Activated CD4-positive, CD25-positive, alpha-beta regulatory T cell treated with anti-CD3 and anti-CD28 coated beads, Interleukin-2, amount 50 U/mL, for 24 hours (primary cell): ENCODE measurements at places on chromosomes 5 and 9.
A peak's percentile ranks its signal among the peaks of the same experiment; 100 is the strongest.

DNA sequence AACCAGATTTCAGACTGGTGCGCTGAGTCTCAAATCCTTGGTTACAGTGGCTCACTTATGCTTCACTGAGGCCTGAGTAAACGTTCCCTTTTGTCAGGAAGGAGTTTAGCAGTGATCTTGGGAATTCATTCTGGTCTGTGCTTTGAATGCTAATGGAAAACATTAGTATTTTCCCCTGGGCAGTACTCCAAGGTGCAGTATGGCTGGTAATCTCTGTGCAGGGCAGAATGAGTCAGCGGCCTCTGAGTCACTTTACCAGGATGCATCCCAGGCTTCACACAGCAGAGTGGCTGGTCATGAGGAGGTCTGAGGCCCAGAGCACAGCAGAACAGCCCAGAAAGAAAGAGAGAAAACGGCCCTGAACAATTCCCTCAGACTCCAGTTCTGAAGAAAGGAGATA is 54.0 kb downstream of the PCA3 start:
- no peak for ATAC-seq

GRCh38 chr9:131657940-131658339 is 81.9 kb downstream of the RAPGEF1 start:
- no peak for ATAC-seq

- ATAC-seq: no peak
These were observed 1.7 kb downstream of the CPLX2 start for GRCh38 chr5:175873088-175873454.

DNA sequence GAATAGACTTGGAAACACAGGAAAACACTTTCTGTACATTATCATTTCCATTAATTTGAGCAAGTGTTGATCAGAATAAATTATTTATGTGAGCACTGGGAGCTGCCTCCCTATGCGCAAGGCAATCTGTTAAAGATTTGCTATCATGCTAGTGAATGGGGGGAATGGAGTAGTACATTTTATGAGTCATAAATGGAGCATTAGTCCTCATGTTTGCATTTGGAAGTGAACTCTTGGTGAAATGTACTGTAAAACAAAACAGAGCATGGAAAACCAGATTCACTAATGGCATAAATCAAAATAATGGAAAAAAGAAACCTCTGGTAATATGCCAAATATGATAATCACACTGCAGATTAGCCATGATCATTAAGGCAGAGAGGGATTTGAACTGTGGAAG is 40.5 kb upstream of the TMC1 start:
- no peak for ATAC-seq

GRCh38 chr5:127492854-127493738 is 24.3 kb upstream of the PRRC1 start:
- peak; percentile 41 for ATAC-seq

DNA sequence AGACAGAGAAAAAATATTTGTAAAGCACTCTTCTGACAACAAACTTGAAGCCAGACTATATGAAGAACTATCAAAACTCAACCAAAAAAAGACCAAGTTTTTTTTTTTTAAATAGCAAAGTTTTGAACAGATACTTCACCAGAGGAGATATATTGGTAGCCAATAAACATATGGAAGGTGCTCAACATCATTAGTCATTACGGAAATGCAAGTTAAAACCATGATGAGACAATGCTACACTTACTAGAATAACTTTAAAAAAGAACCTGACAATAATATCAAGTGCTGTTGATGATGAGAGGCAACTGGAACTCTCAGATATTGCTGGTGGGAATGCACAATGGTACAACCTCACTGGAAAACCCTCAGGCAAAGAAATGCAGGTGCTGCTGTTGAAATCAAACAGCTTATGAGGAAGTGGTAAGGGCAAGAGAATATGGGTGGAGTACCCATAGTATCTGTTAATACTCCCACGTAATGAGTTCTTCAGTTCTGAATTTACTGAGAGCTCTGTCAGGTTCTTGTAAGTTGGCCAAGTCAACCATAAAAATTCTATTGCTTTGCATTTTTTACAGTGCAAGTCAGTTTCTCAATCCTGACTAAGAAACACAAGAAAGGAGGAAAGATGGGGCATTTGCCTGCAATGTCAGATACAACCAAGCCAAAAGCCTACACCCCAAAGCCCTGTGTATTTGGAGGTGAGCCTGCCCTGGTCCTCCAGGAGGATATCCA is 87.3 kb upstream of the GNAQ start:
- ATAC-seq: peak; percentile 88

DNA sequence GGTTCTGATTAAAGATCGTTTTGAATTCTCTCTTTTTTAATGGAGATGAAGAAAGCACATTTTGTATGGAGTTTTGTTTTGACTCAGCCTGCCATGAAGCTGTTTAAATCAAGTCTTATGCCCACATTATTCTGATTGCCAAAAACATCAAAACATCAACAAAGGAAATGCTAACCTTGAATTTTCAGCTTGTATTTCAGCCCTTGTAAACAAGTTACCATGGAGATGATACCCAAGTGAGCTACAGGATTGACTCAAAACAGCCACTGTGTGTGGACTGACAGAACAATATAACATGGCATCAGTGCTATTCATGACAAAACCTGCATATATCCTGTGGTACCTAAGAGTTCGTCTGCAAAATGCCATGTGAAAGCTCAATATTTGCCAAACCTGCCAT is 1581.0 kb downstream of the MAT2B start:
- no peak for ATAC-seq

DNA sequence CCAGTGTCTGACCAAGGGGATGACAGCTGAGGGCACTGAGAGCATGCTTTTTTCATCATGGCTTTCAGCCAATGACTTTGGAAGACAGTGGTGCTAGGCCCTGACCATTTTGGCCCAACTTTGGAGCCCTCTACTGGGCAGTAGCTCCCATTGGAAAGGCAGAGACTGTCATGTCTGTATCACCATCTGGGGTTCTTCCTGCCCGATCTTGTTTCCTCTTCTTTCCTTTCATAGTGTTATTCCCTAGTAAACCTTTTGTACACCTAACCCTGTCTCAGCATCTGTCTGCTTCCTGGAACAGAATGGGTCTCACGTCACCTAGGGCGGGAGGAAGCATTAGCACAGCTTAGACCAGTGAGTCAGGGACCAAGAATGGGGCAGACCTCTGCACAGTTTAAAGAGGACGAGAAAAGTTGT is 97.4 kb upstream of the MAST4 start:
- ATAC-seq: no peak

- ATAC-seq: no peak
These were observed 766.2 kb downstream of the PTPRD start for GRCh38 chr9:9846557-9846956.

GRCh38 chr9:13529321-13530104 is 250.0 kb upstream of the MPDZ start:
- no peak for ATAC-seq

- ATAC-seq: no peak
These were observed 482.2 kb upstream of the ST8SIA4 start for GRCh38 chr5:101385276-101385675.

- no peak for ATAC-seq
These were observed 1011.3 kb upstream of the WWC1 start for GRCh38 chr5:167280111-167280510.

- ATAC-seq: no peak
These were observed 454.8 kb upstream of the CDH10 start for GRCh38 chr5:25099538-25099937.

DNA sequence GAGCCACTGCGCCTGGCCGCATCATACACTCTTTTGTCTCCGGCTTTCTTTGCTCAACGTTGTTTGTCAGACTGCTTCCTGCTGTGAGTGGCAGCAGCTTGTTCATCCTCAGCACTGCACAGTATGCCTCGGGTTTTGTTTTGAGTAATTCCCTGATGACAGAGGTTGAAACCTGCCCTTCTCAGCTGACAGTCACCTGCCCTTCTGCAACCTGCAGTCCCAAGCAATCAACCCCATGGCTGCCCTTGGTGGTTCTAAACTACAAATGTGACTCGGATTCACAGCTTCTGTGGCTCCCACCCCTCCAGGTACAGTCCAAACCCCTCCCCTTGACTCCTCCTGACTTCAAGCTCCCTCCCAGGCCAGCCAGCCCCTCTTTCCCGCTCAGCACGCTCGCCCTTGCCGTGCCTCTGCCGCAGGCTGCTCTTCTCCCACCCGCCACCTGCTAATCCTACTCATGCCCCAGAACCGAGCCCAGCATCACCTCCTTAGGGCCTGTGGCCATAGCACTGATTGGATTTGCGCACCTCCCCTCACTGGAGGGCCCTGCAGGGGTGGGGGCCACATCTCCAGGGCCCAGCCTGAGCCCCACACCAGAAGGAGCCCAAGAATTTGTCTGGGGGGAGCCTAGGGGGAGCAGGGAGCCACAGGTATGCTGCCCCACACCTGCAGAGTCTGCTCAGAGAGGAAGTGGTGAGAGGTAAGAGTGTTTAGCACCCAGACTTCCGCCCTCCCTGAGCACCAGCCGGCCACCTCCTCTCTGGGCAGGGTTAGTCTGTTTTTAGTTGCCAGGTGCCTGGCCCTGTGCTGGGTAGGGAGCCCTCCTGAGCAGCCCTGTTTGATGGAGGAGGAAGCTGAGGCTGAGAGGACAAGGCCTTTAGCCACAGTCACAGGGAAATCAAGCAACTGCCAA is 10.1 kb downstream of the EEIG1 start:
- peak; percentile 92 for ATAC-seq

DNA sequence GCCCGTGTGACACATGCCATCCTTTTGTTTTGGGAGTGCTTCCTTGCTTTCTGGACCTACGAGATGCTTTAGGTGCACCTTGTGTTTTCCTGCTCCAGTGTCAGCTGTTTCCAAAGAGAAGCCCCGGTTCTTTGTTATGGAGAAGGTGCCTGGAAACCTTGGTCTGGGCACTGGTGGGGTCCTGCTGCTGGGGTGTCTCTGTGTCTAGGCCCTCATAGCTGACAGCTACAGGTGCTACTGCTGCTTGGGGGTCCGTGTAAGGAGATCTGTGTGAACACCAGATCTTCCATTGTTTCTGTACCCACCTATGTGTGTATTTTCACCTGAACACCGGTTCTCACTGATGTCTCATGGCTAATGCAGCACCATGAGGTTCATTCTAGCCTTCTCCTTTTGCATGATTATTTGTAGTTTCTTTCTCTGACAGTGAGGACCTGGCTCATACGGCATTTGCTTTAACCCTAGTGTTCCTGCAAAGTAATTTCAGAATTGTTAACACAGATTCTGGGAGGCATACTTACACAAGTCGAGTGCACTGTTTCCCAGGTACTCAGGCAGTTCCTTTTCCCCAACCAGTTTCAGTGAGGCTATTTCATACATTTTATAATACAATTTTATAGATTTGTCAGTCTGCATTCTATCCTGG is 13.2 kb upstream of the FAM120AOS start:
- no peak for ATAC-seq

- ATAC-seq: no peak
These were observed 567.0 kb upstream of the CDH18 start for GRCh38 chr5:20555034-20555433.

GRCh38 chr9:72888067-72888466 is 64.8 kb downstream of the ALDH1A1 start:
- no peak for ATAC-seq

DNA sequence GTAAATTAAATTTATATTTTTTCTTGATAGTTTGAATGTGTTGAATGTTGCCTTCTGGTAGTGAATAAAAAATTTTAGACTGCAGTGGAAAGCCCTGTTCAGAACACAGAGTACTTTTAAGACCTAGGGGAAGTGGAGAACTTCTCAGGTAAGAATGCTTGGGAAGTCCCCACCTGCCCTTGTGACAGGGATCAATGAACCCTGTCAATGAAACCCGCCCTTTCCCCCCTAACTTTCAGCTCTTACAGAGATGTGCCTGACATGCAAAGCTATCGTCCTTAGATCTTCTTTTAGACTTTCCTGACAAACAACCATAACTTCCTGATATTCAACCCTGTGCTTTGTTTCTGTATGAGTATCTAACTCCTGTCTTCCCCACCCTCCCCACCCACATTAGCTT is 562.7 kb downstream of the TLE4 start:
- peak; percentile 30 for ATAC-seq

GRCh38 chr5:140259500-140259899 is 43.4 kb downstream of the PFDN1 start:
- ATAC-seq: no peak

DNA sequence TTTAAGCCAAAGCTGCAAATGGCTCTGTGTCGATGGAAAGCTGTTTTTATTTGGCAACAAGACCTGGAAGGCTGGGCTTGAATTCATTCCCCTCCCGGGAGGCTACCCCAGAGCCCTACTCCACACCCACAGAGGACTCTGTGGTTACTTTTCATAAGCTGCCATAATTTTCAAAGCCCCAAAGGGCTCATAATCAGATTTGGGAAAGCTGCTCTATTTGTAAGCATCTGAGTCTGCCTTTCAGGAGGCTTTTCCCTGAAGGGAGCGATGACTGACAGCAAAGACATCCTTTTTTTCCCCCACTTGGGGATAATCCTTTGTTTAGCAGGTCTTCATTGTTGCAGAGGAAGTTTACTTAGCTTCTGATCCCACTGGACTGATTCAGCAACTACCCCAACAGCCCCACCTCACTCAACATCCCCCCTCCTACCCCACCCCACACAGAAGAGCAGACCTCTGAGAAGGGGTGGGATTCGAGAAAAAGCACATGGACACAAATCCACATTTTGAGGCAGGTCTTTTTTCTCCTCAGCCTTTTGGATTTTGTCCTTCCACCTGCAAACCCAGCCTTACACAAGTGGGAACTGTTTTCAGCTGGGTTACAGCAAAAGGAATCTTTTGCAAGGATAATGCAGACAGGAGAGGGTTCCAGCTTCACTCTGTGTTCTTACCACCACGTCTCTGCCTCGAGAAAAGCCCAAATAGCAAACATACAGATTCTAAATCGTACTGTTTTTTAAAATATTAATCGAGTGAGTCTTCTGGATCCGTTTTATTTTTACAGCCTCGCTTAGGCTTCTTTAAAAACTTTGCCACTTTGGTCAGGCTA is 244.4 kb upstream of the TUT7 start:
- ATAC-seq: no peak

DNA sequence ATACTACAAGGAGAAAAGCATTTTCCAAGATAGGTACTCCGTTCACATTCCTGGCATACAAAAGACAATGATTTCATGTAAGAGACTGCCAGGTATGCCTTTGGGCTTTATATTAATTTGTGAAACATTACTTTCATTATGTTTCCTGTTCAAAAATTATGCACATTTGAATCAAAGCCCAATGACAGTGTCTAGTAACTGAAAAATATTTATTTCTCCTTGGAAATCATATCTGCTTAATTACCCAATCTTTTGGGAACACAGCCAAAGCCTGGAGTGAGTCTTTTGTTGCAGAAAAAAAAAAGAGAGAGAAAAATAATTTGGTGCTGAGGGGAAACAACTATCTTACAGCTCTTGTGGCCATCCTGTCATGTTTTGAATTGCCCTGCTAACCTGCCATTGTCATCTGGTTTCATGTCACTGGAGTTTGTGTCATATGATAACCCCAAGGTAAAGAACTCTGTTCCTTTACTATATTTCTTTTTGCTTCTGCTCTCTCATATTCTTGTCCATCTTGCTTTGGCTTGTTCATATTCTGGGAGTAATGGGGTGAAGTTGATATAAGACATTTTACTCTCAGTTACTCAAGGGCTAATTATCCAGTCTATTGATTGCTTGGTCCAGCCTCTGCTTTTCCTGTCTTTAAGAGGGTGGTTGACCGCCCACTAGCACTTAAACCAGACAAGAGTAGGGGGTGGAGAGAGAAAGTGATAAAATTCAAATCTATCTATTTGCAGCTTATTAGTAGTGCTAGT is 238.3 kb upstream of the NUDT12 start:
- ATAC-seq: no peak

- no peak for ATAC-seq
These were observed 32.5 kb downstream of the SGCD start for GRCh38 chr5:156359476-156359875.
